Activated CD4-positive, alpha-beta T cell treated with anti-CD3 and anti-CD28 coated beads for 36 hours (primary cell): ENCODE measurements at places on chromosomes 6 and 20. TPM values are rescaled to one million over a fixed set of nuclear protein-coding genes. Genes with fewer than 3 reads are reported as not detected.

- DNase-seq = no peak
Measured at GRCh38 chr20:42628683-42629082, 561.0 kb downstream of the PTPRT start.

DNA sequence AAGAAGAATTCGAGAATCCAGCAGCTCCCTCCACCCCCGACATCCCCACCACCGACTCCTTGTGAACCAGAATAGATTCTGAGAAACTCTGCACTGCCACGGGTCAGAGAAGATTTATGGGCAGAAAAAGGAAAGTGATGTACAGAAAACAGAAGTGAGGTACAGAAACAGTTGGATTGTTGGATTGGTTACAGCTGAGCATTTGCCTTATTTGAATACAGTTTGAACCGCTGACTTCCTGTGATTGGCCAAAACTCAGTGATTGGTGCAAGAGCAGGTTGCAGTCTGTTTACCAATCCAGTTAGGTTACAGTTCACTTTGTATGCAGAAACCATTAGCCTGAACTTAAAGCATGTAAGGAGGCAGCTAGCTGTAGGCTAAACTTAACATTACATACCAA is 131.2 kb upstream of the HDDC2 start:
- no peak for DNase-seq

- DNase-seq = no peak
Measured at GRCh38 chr6:113449051-113449450, 408.1 kb upstream of the MARCKS start.

DNA sequence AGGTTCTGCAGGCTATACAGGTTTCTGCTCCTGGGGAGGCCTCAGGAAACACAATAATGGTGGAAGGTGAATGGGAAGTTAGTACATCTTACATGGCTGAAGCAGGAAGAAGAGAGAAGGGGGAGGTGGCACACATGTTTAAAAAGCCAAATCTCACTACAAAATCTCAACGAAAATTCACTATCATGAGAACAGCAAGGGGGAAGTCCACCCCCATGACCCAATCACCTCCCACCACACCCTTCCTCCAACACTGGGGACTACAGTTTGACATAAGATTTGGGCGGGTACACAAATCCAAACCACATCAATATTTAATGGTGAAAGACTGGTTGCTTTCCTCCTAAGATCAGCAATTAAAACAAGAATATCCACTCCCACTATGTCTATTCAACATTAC is 13.8 kb upstream of the POLR1H start:
- no peak for DNase-seq

RTEL1 gene
- total RNA-seq = 44.5 TPM

MYH7B gene
- total RNA-seq = 0.40 TPM

DNA sequence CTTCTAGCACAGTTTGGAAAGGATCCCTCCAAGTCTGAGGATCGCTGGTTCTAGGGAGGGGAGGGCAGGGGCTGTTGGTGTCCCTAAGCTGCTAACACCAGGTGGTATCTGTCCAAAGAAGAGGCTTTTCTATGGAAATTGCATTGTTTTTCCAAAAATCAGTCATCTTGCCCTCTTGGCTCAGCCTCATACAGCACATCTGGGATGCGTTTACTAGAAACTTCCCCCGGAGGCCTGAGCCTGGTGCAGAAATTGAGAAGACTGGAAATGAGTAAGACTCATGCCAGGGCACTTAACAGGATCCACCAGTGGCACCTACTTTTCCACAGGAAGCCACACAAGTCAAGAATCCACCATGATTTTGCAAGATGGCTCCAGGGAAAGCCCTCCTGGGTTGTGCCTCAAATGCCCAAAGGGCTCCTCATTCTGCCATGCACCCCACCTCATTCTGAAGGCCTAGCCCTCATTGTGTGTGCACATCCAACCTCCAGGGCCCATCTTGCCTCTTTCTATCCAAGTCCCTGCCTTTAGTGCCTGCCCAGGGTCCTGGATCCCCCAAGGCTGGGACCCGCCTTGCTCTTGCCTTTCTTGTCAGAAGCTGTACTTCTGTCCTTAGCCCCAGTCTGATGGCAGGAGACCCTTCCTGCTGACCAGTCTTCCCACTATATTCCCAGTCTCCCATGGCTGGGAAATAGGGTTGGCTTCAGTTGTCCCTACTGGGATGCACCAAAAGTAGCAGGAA is 97.6 kb downstream of the MRPL14 start:
- peak; percentile 2 for DNase-seq

DNA sequence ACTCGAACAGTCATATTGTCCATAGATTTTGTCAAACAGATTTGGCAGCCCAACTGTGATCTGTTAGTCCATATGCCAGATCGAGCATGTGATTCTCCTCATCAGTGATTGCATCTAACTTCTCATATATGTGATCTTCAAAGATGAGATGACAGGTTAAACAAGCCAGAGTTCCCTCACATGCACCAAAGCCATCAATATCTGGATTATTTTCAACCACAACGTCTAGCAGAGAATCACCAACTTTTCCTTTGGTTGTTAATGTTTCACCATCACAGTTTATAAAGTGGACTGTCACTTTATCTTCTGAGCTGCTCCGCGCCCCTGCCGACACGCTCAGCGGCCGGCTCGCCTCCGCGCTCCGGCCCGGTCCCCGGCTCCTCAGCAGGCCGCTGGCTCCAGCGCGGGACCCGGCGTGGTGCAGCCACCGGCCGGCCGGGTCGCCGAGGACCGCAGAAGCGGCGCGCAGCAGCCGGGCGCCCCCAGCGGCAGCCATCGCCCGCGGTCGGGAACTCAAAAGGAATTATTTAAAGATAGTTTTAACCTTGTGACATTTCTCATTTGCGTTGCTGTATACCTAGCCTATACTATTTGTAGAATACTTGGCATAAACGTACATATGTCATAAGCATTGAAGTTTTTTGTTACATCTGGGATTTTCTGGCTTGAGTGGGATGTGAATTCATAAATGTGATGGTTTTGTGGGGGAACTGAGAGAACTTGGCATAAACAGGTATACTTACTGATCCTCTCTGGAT is 40.1 kb upstream of the DYNLRB1 start:
- peak; percentile 59 for DNase-seq

GRCh38 chr20:973785-974194 is 28.3 kb downstream of the RSPO4 start:
- peak; percentile 63 for DNase-seq

- no peak for DNase-seq
Measured at GRCh38 chr20:40291493-40292135, 397.4 kb downstream of the MAFB start.
